ENCODE measurements at places on chromosomes 7 and 10.

GRCh38 chr7:99019523-99020412 is 124.1 kb downstream of the SMURF1 start:
- DNase-seq: no peak

GRCh38 chr10:18144928-18145327 is 4.7 kb downstream of the CACNB2 start:
- DNase-seq: peak; percentile 64

DNA sequence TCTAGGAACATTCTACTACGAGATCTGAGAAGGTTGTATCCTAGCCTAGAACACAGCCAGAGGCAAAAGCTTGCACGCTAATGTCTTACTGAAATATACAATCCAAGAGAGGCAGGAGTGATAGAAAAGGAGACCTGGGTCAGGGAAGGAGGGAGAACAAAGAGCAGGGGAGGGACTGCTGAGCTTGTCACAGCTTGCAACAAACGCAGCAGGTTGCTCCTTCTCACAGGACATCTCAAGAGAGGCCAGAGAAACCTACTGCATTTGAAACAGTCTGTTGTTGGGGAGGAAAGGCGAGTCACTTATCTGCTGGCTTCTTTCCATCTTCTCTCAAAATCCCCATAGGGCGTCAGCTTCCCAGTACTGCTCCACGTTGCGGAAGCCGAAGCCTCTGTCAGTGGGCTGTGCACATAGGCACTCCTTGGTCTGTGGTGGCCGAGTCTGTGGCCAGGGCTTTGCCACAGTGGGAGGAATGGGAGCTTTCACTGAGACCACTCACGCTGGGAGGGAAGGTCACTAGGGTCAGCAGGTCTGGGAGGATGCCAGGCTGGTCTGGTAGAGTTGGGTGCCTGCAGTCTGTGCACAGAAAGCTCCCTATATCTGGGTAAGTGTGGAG is 25.8 kb upstream of the GPNMB start:
- DNase-seq: no peak

- DNase-seq: no peak
Observed at GRCh38 chr7:117401293-117402002, 25.8 kb downstream of the ASZ1 start.

GRCh38 chr7:141698247-141699015 is 3.5 kb downstream of the DENND11 start:
- no peak for DNase-seq

GRCh38 chr7:7641129-7641663 is 644 bp downstream of the UMAD1 start:
- DNase-seq: no peak

DNA sequence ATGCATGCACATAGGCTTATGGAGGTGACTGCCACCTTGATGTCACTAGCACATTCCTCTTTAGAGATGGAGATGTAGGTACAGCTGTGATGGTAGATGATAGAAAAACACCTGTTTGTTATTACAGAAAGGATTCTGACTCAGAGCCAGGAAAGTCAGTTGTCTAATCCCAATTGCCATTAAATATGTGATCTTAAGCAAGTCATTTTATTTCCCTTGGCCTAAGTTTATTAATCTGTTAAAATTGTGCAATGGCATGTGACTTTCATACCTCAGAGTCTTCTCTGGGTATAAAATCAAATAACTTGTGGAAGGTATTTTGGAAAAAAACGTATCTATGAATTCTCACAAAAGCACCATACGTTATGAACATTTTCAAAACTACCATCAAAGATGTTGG is 123.9 kb upstream of the BET1 start:
- DNase-seq: no peak

DNA sequence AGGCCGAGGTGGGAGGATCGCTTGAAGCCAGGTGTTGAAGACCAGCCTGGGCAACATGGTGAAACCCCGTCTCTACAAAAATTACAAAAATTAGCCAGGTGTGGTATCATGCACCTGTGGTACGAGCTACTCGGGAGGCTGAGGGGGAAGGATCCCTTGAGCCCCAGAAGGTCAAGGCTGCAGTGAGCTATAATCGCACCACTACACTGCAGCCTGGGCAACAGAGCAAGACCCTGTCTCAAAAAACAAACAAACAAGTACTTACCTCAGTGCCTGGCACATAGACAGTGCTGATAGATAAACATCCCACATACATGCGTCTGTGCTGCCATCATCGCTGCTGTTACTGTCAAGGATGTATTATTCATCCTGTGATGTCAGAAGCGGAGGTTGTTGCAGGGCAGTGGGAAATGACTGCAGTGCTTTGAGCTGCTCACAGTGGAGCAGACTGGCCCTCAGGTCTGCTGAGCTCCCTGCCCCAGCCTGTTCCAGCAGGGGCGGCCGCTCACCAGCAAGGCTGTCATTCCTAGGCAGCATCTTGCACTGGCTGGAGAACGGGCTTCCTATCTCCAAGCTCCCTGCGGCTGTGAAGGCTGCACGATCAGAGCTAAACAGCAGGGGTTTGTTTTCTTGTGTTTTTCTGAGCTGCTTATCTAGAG is 18.6 kb downstream of the FOXK1 start:
- DNase-seq: peak; percentile 98

GRCh38 chr10:53395449-53395848 is 622.9 kb upstream of the MBL2 start:
- DNase-seq: no peak

GRCh38 chr7:63080406-63080805 is 918.2 kb upstream of the ZNF722 start:
- no peak for DNase-seq

GRCh38 chr7:152910545-152911225 is 151.1 kb downstream of the ACTR3B start:
- no peak for DNase-seq

GRCh38 chr10:6597478-6597877 is 17.4 kb upstream of the PRKCQ start:
- DNase-seq: no peak

DNA sequence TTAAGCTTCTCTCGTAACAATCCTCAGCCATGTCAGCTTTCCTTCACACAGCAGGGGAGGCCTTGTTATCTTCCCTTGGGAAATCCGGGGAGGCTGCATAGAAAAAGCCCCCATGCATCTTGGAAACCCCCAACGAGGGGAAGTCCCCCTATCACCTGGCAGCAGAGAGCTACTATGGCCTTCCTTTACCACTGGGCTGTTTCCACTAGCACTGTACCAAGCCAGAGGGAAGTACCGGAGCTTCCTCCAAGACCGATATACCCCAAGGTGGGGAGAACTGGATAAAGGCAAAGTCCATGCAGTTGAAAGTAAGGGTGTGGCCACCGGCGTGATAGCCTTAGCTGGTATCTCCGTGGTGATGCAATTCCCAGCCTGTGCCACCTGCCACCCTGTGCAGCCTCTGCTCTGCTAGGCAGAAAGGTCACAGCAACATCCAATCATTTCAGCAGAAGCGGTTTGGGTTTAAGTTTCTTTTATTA is 4.4 kb upstream of the CLIP2 start:
- DNase-seq: no peak

- no peak for DNase-seq
Observed at GRCh38 chr10:5615316-5615715, 51.1 kb downstream of the ASB13 start.

GRCh38 chr10:42646214-42646613 is 7.8 kb upstream of the ZNF33B start:
- no peak for DNase-seq

- DNase-seq: no peak
Observed at GRCh38 chr7:135377171-135377570, 132.7 kb downstream of the CNOT4 start.

GRCh38 chr7:936386-937054 is 18.0 kb downstream of the ADAP1 start:
- peak; percentile 26 for DNase-seq

DNA sequence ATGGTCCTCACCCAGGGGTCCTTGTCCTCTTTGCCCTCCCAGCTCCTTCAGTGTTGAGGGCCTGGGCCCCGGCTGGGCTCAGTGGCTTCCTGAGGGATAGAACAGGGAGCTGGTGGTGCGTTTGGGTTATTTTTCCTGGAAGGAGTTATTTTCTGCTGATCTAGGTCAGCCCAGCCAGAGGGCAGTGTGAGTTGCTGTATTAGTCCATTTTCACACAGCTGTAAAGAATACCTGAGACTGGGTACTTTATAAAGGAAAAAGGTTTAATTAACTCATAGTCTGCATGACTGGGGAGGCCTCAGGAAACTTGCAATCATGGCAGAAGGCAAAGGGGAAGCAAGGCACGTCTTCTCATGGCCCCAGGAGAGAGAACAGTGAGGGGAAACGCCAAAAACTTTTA is 122.4 kb upstream of the PCBD1 start:
- no peak for DNase-seq

DNA sequence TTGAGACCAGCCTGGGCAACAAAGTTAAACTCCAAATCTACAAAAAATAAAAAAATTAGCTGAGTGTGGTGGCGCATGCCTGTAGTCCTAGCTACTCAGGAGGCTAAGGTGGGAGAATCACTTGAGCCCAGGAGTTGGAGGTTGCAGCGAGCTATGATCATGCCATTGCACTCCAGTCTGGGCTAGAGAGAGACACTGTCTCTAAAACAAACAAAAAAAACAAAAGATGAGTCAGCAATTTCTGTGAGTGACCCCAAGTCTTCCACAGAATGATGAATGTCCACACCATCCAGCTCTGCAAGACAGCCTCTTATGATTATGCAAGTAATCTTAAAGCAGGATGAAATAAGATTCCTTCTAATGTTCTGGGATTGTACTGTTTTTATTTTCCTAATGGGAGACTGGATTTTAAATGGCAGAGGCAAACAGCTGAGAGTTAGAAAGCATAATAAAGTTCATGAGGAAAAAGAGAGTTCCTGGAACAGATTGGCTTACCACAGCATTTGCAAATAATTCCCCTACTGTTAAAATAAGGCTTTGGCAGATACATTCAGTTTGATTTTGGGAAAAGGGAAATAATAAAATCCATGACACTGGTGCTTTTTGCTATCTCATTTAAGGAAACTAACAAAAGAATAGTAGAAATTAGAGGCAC is 18.9 kb upstream of the PRKAR2B start:
- peak; percentile 87 for DNase-seq

GRCh38 chr7:45982907-45983719 is 62.0 kb upstream of the IGFBP3 start:
- no peak for DNase-seq

DNA sequence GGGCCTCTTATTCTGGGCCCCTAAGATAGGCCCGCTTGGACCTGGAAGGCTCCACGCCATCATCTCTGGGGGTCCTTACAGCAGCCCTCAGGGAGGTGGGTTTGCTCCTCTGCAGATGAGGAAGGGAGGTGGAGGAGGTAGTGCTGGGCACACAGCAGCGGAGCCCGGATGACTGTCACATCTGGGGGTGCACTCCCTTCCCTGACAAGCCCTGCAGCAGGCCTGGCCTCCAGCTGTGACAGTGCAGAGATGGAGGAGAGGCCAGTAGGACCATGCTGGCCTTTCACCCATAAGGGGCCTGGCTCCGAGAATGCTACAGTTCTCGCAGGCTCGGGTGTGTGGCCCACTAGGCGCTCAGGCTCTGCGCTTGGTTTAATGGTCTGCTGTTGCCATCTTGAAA is 9.2 kb downstream of the GDF2 start:
- no peak for DNase-seq

DNA sequence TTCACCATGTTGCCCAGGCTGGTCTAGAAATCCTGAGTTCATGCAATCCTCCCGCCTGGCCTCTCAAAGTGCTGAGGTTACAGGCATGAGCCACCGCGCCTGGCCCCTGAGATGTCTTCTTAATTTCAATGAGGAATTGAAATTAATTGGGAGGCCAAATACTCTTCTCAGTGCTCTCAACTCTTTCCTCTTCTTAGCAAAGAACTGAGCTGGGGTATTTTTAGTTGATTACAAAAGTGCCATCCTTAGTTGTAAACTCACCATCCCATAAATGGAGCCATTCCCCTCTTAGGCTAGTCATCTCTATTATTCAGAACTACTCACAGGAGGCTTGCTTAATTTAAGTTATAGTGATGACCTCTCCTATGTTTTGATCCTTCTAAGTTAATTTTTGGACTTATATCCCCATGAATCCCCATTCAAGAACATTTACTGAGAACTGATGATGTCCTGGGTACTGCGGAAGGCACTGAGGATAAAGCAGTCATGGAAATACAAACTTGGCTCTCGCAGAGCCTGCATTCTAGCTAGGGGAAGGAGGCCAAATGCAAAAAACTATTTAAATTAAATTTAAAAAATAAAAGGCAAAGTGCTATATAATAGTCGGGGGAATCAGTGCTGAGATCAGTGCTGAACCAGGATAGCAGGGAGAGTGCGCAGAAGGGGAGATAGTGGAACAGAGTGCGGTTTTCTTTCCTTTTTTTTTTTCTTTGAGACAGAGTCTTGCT is 145.3 kb downstream of the SFMBT2 start:
- no peak for DNase-seq

DNA sequence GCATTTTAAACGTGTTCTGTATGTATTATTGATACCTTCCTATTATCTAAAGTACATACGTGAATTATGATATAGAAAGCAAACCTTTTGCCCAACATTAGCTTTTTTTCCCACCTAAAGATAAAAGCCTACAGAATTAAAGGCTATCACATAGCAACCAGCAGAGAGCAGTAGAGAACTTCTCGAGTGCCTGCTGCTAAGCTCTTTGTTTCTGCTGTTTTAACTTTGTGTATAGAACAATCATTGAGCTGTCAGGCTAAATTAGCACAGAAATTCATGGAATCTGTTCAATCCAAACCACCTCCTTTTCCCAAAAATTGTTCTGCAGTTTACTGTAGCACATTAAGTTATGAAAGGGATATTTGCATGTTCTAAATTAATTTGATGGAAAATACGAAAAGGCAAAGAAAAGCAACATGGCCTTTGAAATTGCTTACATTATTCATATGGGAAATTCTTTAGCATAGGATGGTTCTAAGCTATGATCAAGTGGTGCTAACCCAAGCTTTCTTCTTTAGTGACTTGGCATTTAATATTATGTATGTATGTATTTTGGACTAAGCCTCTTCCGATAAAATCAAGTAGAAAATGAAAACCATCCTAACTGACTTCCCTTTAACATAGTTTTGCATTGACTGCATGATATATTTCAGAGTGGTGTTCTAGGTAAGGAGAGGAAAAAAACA is 1288.5 kb downstream of the GATA3 start:
- DNase-seq: peak; percentile 38

DNA sequence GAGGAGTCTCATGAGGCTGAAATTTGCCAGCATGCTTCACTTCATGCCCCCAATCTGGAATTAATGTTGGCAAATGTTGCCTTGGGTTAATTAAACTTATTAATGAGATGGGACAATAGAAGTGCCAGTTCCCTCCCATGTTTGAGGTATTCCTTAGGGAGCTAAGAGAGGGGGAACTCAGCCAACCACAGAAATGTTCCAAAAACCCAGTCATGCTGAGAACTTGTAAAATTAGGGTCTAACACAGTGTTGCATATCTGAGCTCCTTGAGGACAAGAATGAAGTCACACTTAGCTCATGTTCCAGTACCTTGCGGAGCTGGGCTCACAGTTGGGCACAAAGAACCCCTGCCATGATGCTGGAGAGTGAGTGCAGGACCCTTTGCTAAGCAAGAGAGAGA is 89.4 kb downstream of the OAT start:
- no peak for DNase-seq

GRCh38 chr7:135253851-135254771 is 20.5 kb downstream of the STRA8 start:
- peak; percentile 52 for DNase-seq

GRCh38 chr7:2247141-2247995 is 5.3 kb downstream of the NUDT1 start:
- no peak for DNase-seq
